ENCODE measurements at places on chromosomes 6 and 20.

GRCh38 chr6:56840467-56841380 lies 114.2 kb upstream of the BEND6 start:
- DNase-seq: no peak

- DNase-seq: no peak
Measured at GRCh38 chr20:38211200-38212097, 46.4 kb upstream of the TGM2 start.

DNA sequence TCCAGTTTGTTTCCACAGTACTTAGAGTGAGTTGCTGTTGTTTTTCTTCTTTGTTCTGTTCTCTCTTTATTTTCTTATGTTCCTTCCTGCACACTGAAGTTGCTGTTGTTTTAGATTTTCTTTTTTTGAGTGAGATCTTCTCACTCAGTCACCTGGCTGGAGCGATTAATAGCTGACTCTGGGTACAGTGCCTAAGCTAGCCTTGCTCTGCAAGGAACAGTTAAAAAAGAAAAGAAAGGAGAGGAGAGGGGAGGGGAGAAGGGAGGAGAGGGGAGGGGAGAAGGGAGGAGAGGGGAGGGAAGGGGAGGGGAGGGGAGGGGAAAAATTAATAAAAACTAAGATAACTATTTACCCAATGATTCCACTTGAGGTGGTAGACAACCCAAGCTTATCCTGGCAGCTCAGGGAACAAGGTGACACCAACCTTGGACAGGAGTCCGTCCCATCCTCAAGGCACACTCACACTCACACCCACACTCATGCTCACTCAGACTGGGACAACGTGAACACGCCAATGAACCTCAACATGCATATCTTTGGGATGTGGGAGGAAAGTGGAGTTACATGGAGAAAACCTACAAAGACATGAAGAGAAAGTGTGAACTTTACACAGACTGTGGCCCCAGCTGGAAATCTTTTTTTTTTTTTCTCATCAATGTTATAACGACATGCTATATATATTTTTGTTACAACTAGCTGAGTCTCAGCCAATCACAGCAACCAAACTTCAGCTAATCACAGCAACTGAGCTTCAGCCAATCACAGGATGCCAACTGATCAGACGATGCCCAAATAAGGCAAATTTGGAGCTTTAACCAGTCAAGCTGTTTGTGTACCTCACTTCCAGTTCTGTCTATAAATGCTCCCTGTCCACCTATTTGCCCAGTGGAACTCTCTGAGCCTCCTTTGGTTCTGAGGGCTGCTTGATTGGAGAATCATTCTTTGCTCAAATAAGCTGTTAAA lies 124.1 kb downstream of the SGK1 start:
- DNase-seq: no peak

DNA sequence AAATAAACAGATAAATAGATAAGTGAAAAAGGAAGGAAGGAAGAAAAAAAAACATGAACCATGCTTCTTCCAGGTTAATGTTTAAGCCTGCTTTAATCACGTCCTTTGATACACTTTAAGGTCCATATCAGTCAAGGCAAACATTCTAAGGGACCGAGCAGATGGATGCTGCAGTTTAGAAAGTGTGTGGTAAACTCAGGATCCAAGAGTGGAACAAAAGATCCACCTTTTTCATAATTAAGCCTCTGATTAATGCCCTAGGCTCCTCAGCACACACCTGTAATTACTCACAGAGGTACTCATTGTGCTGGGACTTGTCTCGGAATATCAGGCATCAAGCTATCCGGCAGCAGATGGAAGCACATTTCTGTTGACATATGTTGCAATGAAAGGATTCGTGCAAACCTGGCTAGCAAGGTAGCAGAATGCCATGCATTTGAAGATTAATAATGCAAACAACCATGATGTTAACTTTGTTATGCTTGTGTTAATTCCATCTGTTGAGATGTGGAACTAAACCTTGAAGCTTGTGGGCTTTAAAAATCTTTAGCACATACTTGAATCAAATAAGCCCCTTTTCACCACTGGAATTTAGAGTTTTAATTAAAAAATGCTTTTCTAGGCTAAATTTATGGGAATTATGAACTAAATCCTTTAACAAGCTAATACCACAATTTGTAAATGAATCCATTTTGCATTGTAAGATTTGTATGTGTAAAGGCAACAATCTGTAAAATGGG lies 163.7 kb downstream of the RALGAPA2 start:
- DNase-seq: peak; percentile 43

- no peak for DNase-seq
Measured at GRCh38 chr20:47351643-47352331, 4.7 kb downstream of the ZMYND8 start.

GRCh38 chr20:11246251-11246775 lies 572.5 kb upstream of the JAG1 start:
- DNase-seq: no peak

GRCh38 chr20:63375438-63375837 lies 14.3 kb upstream of the CHRNA4 start:
- no peak for DNase-seq

- DNase-seq: no peak
Measured at GRCh38 chr6:105113422-105113821, 66.4 kb downstream of the POPDC3 start.

GRCh38 chr20:34510575-34510974 lies 5.6 kb upstream of the DYNLRB1 start:
- DNase-seq: no peak

GRCh38 chr6:159181914-159182313 lies 12.7 kb downstream of the FNDC1 start:
- no peak for DNase-seq

DNA sequence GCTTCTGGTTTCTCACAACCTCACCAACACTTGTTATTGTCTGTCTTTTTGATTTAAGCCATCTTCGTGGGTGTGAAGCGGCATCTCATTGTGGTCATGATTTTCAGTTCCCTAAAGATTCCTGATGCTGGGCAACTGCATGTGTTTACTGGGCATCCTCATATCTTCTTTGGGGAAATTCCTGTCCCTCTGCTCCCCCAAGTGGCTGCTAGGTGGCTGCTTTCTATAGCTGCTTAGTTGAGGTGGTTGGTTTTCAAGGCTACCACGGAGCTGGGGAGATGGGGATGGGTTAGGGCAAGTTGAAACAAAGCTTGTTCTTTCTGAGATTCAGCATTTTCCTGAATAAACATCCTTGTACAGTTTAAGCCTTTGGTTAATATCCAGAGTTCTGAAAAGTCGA lies 403.9 kb upstream of the SULF2 start:
- no peak for DNase-seq

- no peak for DNase-seq
Measured at GRCh38 chr6:132300323-132300949, 100.8 kb downstream of the MOXD1 start.

- DNase-seq: no peak
Measured at GRCh38 chr20:39800111-39800510, 838.0 kb downstream of the DHX35 start.

DNA sequence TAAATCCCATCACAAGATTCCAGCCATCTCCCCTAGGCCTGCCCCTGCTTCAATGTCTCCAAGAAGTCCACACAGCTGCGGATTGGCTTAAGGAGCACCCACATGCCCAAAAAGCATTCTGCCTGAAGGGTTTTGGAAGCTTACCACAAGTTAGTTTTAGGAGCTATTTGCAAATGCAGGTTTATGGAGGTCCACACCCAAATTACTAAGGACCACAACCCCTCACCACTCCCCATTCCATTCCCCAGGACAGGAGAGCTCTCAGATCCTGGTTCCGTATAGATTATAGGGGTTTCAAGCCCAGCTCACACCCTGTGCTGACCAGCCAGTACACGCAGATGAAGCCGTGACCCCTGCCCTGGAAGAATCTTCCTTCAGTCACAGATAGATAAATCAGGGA lies 24.3 kb upstream of the PXDC1 start:
- no peak for DNase-seq

- DNase-seq: no peak
Measured at GRCh38 chr20:24116611-24117010, 128.0 kb upstream of the GGTLC1 start.

DNA sequence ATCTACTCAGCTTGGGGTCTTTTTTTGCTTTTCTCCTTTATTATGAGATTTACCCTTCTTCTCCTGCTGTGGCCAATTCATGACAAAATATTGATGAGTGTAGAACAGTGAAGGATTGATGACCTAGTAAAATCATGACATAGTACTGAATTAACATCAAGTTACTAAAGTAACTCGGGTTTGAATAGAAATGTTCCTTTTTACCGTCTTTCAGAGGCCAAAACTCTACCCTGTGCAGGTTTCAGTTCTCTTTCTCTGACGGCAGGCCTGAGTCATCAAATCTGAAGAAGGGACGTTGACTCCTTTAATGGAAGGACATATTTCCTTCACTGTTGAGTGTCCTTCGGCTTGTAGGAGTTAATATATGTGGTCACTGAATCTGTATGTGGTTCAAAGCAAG lies 80.7 kb downstream of the RREB1 start:
- no peak for DNase-seq

GRCh38 chr6:113651120-113651519 lies 206.0 kb upstream of the MARCKS start:
- no peak for DNase-seq

GRCh38 chr6:143591441-143591840 lies 79.9 kb upstream of the FUCA2 start:
- DNase-seq: no peak

- DNase-seq: no peak
Measured at GRCh38 chr6:42229506-42230119, 12.0 kb upstream of the MRPS10 start.

GRCh38 chr6:28003059-28003458 lies 46.0 kb downstream of the OR2B6 start:
- DNase-seq: no peak

GRCh38 chr20:41669708-41670263 lies 51.6 kb upstream of the CHD6 start:
- DNase-seq: no peak

GRCh38 chr6:157530126-157530525 lies 149.1 kb downstream of the ZDHHC14 start:
- DNase-seq: no peak

DNA sequence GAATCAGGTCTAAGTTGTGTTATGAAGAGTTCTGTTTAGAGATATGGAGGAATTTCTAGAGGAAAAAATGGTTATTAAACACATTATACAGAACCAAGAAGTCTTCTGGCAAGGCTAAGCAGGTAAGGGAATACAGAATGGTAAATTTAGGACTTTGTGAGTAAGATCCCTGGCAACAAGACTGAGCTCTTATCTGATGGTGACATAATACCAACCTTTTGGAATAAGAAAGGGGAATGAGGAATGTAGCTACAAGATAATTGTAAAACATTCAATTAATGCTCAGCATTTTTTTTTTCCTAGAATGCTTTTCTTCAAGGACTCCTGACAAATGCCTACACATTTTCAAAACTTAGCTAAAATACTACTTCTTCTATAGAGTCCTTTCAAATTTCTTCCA lies 51.8 kb downstream of the CYB5R4 start:
- DNase-seq: no peak

DNA sequence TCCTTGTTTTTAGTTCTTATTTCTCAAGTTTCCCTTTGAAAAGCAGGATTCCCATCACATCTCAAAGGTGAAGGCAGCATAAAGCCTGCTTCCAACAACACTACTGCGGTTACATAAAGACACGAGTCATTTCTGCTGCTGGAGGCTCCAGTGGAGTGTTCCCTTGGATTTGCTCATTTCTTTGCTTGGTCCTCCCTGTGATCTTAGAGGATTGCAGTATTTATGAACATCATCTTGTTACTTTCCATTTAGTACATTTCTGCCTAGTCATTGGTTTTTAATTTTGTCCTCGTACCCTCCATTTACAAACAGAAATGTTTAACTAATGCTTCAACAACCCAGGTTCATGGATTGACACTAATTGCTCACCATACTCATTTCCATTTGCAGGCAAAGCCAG lies 298.8 kb downstream of the ZNF217 start:
- no peak for DNase-seq

GRCh38 chr6:130780122-130780521 lies 47.1 kb upstream of the SMLR1 start:
- no peak for DNase-seq

DNA sequence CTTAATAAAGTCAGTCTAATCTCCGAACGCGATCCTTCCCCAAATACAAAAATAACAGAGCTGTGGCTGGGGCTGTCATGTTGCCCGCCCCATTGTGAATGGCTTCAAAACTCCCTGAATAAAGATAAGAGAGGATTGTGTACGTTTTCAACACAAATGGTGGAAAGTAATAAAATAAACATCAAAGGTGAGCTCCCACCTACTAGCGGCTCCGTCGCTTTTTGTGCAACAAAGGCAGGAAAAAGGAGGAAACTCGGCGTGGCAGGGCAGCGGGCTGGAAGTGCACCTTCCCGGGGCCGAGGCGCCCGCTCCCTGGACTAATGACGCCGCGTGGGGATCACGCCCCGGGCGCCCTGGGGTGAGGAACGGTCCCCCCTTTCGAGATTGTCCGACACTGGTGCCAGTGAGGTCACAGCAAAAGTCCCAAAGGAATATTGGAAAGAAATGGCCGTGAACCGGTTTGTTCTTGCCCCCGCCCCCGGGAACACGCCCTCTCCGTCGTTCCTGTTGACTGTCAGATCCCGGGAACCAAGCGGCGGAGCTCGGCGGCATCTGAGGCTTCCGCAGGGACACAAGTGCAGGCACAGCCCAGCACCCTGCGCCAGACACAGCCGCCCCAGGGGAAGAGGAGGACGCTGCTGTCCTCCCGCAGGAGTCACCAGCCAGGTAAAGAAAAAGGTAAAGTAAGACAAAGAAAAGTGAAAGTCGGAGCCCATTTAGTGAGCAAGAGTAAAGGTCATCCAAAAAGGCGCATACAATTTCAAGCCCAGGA lies 1.1 kb upstream of the FOXQ1 start:
- no peak for DNase-seq

DNA sequence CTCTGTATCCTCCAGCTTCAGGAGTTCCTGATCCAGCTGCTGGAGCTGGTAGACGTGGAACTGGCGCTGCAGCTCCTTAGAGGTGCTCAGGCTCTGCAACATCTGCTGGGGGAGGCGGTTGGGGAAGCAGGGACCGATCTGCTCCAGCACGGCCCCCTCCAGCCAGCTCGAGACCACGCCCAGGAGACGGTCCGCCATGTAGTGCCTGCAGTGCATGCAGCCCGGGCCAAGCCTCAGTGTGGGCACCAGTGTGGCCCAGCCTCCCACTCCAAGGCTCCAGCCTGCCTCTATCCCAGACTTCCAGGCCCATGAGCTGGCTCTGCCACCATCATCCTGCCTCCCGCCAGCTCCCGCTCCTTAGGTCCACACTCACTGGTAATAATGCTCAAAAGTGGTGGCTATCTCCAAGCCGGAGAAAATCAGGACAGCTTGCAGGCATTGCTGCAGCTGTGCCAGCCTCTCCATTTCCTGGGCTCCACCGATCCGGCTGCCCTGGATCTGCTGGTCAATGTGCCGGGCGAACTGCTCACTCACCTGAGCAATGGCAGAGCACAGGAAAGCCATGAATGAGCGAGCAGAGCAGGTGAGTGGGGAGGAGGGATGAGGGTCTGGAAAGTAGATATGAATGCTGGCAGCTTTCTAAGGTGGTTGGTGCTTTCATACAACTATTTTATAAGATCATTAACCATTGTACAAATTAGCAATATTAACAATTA lies 13.0 kb downstream of the CUL7 start:
- DNase-seq: no peak

DNA sequence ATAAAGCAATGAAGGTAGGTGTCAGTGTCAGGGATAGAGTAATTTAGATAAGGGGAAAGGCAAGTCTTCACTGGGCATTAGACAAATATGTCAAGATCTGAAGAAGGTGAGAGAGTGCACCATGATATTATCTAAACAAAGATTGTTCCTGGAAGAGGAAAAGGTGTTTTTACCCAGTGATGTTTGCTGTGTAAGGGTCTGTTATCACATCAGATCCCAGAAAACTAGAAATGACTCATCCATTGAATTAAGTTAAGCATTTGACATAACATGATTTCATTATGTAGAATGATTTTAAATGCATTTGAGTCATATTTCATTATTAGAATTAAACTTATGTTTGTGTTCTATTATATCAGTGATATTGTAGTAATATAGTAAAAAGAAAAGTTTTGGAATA lies 1279.5 kb upstream of the CITED2 start:
- no peak for DNase-seq
